ENCODE measurements at places on chromosomes 2 and 18.

- DNase-seq, result no peak
Observed at GRCh38 chr2:218065239-218066006, 3.6 kb upstream of the RUFY4 start.

GRCh38 chr2:96315400-96316071, 9.6 kb upstream of the ITPRIPL1 start:
- no peak for DNase-seq

DNA sequence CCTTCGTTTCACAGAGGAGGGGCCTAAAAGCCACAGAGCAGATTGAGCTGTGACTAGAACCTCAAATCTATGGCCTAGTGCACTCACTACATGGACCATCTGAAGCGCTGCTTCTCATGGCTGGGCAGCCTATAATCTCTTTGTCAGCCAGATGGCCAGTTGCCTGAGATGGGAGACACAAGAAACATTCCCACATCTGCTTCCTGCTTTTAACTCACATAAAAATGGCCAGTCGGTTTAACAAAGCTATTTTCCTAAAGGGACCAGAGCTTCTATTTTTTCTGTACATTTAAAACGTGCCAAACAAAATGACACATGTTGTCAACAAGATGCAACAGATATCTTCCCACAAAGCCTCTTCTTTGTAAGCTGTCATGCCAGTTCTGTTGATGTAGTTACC, 173.8 kb downstream of the GFPT1 start:
- DNase-seq, result no peak

DNA sequence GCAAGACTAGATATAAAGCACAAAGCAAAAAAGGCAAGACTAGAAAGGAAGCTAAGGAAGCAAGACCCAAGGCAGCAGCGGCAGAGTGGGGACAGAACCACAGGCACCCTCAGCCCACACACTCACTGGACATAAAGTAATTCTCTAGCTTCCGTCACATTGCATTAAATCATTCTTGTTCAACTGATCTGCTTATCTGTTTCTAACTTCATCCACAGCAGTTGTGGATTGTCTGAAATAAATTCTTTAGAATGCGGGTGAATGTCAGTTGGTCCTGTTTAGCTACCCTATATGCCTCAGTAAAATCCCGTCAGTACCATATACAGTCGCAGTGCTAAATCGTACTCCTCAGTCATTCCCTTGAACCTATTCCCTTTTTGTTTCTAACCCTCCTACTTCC, 183.2 kb upstream of the SLC39A10 start:
- DNase-seq, result no peak

GRCh38 chr18:31225668-31226067, 63.0 kb upstream of the DSC1 start:
- DNase-seq, result no peak

DNA sequence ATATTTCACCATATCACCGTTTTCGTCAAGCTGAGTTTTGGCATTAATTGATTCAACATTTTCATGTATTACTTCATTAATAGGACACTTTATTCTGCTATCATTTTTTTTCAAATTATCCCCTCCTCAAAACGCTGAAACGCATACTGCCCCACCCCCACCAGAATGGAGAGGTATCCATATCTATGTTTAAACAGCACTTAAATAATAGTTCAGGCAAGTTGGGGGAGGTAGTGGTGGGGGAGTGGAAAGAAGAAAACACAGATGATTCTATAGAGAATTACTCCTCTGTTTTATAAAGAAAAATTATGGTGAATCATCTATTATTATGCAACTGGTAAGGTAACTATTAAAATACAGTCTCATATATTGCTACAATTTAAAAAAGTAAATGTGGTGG, 314.4 kb upstream of the ZEB2 start:
- no peak for DNase-seq

GRCh38 chr2:60079562-60079961, 473.9 kb downstream of the BCL11A start:
- DNase-seq, result no peak

DNA sequence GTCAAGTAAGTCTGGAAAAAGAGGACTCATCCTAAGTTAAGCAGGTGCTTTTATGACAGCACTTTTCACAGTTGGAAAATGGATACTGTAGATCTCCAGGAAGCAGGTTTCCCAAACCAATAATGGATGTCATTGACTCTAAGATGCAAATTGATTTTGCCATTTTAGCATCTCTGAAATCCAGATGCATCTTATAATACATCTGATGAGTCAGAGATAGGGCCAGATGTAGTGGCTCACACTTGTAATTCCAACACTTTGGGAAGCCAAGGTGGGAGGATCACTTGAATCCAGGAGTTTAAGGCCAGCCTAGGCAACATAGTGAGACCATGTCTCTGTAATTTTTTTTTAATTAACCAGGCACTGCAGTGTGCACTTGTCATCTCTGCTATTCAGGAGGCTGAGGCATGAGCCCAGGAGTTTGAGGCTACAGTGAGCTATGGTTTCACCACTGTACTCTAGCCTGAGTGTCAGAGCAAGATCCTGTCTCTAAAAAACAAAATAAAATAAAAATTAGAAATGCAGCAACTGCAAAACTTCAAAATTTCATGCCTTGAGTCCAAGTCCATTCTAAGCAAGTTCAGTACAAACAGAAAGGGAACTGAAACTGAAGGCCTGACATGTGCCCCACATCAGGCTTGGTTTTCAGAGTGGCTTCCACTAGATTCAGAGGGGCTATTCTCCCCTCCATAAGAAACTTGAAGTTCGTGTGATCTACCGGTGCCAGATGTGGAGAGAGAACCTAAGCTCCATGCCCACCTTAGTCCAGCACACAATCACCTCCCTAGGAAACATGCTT, 267.8 kb upstream of the NCKAP5 start:
- no peak for DNase-seq

- DNase-seq, result no peak
Observed at GRCh38 chr2:144230448-144231085, 289.4 kb downstream of the ZEB2 start.

GRCh38 chr2:86224645-86225355, 25.5 kb downstream of the MRPL35 start:
- DNase-seq, result no peak

- DNase-seq, result no peak
Observed at GRCh38 chr2:186327251-186327868, 158.7 kb upstream of the ZC3H15 start.

DNA sequence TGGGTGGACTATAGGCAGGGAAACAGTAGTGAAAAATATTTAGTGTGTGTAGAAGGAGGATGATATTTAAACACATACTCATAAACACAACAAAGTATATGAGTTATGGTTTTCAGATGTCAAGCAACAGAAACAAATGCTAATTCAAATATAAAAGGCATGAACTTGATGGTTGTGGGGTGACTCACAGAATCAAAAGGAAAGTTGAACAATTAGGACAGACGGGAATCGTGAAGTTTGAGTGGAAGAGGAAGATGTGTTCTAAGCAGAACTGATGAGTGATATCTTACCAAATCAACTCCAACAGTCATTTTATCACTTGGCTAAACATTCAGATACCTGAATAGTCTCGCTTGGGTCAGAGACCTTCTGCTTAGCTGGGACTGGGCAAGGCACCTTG, 53.6 kb upstream of the ITGA6 start:
- DNase-seq, result no peak

DNA sequence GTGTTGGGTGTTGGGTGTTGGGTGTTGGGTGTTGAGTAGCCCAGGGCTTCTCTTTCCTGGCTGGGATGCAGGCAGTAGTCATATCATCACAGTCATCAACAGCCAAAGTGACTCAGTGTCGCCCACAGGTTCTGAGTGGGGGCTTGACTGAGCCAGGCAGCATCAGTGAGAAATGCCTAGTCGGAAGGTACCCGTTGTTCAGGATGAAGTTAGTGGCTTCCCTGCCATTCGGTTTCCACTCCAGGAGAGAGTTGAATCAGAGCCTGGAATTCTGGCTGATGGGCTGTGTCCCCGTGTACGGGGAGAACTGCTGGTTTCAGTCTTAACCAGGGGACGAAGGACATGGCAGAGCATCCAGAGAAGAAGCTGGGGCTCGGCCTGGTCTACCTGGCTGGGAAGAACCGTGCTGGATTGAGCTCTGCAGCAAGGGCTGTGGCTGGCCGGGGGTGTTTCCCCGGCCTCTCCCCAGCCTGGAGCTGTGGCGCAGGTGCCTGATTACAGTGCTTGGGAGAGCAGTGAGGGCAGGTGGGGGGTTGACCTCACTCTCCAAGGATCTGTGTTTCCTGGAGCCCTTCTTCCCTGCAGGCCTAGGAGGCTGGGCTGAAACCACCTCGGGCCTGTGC, 49.4 kb downstream of the AGAP1 start:
- DNase-seq, result no peak

GRCh38 chr2:229090225-229090624, 180.9 kb downstream of the PID1 start:
- no peak for DNase-seq

- DNase-seq, result no peak
Observed at GRCh38 chr2:10256515-10257031, 46.1 kb upstream of the HPCAL1 start.

GRCh38 chr2:146128216-146128615, 1608.3 kb upstream of the ZEB2 start:
- no peak for DNase-seq

GRCh38 chr2:221264318-221264717, 307.8 kb downstream of the EPHA4 start:
- DNase-seq, result no peak

DNA sequence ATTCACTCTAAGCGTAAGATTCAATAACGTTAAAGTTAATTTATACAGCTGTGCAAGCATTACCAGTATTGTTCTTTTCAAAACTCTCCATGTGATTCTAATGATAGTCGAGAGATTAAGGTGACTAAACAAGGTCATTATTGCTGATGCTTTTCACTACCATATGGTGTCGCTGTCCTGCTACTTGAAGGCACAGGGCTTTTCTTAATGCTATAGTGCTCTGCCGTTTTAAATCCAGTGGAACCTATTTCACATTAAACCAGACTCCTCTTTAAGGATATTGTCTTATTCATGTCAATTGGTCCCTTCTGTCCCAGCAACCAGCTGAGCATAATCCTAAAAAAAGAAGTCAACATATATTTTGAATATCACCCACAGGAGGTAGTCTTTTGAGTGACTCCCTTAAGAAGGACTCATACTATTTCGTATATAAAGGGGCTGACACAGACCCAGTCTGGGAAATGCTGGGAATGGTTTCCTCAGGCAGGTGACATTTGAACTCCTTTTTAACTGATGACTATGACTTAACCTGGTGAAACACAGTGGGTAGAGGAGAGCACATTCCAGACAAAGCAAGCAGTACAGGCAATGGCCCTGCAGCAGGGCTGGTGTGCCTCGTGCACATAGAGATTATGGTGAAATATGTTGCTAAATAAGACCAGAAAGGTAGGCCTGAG, 53.9 kb upstream of the CYTIP start:
- peak; percentile 46 for DNase-seq

GRCh38 chr2:33186937-33187336, 240.2 kb downstream of the LTBP1 start:
- no peak for DNase-seq

DNA sequence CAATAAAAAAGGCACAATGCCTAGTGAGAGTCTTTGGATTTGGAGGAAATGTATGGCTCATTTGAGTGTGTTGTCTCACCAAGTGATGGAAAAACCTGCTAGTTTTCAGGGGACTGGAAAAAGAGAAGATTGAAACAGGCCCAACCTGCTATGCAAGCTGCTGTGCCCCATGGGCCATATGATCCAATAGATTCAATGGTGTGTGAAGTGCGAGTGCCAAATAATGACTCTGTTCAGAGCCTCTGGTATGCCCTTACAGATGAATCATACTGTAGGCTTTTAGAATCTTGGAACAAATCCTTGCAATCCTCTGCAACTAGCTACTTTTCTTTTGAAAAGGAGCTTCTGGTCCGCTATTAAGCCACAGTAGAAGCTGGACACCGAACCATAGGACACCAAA, 529.8 kb upstream of the CNTNAP5 start:
- DNase-seq, result no peak

GRCh38 chr2:108459441-108459840, 10.4 kb downstream of the GCC2 start:
- DNase-seq, result no peak

- DNase-seq, result no peak
Observed at GRCh38 chr2:162490761-162491470, 147.0 kb downstream of the GCA start.

- no peak for DNase-seq
Observed at GRCh38 chr18:43049021-43049420, 66.5 kb downstream of the RIT2 start.

DNA sequence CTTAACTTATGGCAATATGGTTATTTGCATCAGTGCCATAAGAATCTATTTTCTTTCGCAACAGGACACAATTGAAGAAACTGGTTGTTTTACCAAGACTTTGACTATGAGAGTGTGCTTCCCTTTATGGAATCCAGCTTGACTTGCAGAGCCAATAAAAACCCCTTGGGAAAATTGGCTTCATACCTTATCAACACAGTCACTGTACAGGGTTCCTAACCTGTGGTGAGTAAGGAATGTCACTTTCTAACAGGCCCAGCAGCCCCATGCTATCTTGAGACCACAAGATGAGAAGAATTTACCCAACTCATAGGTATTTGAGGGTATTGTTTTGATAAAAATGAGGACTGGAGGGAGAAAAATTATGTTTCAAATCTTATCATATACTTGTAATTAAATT, 418.5 kb upstream of the MAP2 start:
- no peak for DNase-seq

DNA sequence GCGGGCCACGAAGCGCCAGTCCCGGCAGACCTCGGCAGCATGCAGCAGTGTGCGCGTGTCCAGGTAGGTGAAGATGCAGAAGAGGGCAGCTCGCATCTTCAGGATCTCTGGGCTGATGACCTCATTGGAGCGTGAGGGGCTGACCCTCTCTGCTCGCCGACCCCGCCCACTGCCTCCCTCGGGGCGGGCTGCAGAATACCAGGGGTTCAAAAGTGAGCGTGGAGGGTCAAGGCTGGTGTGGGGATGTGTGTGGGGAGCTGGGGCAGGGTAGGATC, 20.0 kb downstream of the FBXO41 start:
- DNase-seq, result no peak

DNA sequence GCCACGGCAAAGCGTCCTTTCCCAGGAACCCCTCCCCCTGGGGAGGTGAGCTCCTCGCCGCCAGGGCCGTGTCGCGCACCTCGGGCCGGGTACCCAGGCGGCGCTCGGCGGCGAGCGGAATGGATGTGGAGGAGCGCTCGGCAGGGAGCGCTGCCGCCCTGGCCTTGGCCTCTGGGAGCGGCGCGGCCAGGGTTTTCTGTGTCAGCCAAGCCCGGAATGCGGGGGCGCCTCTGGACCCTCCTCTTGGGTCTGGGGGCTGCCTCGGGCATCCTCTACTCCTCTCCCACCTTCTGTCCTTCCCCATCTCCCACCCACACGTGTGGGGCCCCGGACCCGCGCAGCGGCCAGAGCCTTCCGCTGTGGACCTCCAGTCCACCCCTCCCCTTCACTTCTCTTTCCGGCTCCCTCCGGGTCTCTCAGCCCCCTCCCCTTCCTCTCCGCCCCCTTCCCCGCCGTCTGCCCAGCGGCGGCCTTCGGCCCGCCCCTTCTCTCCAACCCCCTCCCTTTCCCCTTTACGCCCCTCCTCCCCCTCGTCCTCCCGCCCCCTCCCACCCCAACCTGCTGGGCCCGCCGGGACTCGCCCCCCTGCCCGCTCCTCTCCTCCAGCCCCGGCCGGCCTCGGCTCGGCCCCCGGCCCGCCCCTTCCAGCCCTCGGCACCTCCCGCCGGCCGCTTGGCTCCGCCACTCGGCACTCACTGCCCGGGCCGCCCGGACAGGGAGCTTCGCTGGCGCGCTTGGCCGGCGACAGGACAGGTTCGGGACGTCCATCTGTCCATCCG, at the start of gene MERTK:
MERTK (plus strand) TSS at position 684 of the 779 bp plus-strand sequence. CDS start 129 bp downstream, outside the sequence.
- peak; percentile 90 for DNase-seq

GRCh38 chr2:51812138-51812866, 780.4 kb upstream of the NRXN1 start:
- no peak for DNase-seq

Measured in HEK293T (cell line).